DMS 273 treated with DMSO at 0.1 percent for 48 hours (cell line): ENCODE measurements at places on chromosomes 4 and X.
A peak's percentile ranks its signal among the peaks of the same experiment; 100 is the strongest.

- DNase-seq = no peak
These were observed 161.6 kb downstream of the SPATA18 start for GRCh38 chr4:52212702-52213101.

- DNase-seq = no peak
These were observed 223.1 kb downstream of the CLCN4 start for GRCh38 chrX:10379878-10380277.

GRCh38 chrX:150268839-150269355, 94.2 kb upstream of the MAMLD1 start:
- no peak for DNase-seq

DNA sequence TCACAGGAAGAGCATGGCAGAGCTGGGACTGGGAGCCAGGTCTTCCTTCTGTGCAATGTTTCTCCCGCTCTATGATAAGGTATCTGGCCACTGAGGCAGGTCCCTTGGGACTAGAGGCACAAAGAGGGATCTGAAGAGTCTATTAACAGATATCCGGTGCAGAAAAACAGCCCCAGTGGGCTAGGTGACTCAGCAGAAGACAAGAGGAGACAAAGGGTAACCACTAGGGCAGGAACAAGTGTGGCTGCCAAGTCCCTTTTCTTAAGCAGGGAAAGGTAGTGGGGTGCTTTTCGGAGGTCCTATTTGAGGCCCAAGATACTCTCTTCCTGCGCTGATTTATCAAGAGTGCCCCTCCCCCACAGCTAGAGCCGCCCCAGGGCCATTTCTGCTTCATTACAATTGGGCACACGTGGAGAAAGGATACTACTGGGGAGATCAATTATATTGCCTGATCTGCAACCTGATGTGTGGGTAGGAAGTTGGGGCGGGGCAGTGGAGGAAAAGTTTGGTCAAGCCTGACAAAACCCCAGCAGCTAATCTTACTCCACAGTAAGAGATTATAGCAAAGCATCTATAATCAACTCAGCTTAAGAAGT, at the start of gene DGAT2L6:
DGAT2L6 (plus strand) TSS at position 546 of the 596 bp plus-strand sequence. CDS start 100 bp downstream, outside the sequence.
- no peak for DNase-seq

- peak; percentile 10 for DNase-seq
These were observed 204.9 kb downstream of the SMARCA1 start for GRCh38 chrX:129318375-129318774.

GRCh38 chr4:9703391-9703790, 78.0 kb upstream of the DRD5 start:
- DNase-seq = no peak
